ENCODE measurements at places on chromosomes 2 and 18.

DNA sequence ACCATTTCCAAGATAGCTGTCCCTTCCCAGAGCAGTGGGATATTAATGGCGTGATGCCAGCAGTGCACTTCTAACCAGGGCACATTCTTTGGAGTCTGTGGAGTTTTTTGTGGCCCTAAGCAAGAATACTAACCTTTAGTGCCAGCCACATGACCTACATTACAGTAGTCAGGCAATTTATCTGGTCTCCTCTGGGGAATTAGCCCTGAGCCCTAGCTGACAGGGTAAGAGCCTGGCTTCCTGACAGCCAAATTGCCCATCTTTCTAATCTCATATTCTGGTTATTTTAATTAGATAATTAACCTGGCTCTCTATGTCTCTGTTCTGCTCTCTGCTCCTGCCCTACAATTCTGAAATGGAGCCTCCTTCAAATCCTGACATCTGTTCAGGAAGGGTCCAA is 5.2 kb downstream of the PFN4 start:
- DNase-seq = no peak

GRCh38 chr18:29457316-29457889 is 1280.5 kb upstream of the CDH2 start:
- DNase-seq = no peak

GRCh38 chr2:218187296-218188015 is 20.7 kb upstream of the CXCR1 start:
- DNase-seq = no peak

DNA sequence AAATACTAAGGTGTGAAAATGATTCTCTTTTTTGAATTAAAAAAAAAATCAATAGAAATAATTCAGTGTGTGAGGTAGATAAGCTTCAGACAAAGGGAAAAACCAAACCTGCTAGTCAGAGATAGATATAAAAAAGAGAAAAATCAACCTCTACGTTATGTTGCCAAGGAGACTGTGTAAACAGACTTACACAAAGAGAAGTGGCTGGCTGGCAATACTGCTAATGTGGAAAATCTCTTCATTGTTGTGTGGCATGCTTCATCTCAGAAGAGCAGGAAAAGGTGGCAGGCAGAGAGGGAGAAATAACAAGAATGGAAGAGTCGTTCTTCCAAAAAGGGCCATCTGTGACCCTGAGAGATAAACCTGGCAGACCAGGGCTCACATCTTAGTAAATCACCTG is 200.8 kb downstream of the SLC8A1 start:
- no peak for DNase-seq

Measured in AG10803 (cell line).